ENCODE measurements at places on chromosomes 5 and 9.

DNA sequence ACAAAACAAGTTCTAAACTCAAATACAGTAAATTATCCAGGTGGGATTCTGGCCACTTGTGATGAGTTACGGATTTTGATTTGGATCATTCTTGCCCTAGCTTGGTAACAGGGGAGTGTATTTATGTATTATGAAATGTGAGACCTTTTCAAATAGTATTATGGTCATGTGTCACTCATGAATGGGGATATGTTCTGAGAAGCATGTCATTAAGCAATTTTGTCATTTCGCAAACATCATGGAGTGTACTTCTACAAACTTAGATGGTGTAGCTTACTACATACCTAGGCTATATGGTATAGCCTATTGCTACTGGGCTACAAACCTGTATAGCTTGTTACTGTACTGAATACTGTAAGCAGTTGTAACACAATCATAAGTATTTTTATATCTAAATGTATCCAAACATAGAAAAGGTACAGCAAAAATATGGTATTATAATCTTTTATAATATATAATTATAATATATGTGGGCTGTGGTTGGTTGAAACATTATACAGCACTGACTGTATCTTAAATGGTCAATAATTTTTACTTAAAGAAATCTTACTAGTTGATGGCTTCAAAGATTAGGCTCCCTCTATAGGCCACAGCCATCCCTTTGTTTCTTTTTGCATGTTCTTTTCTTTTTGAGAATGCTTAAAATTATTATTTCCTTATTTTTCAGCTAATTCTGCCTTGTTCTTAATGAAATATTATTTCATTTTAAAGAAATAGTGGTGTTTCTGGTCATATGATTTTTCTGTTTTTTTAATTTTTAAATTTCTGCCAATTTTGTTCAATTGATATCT is 128.4 kb downstream of the MAST4 start:
- no peak for DNase-seq

- DNase-seq: no peak
Observed at GRCh38 chr9:109953813-109954497, 174.0 kb downstream of the PALM2AKAP2 start.

GRCh38 chr5:164358531-164359259 is 853.3 kb downstream of the MAT2B start:
- no peak for DNase-seq

- no peak for DNase-seq
Observed at GRCh38 chr5:177312649-177313181, 1.0 kb upstream of the MXD3 start.

DNA sequence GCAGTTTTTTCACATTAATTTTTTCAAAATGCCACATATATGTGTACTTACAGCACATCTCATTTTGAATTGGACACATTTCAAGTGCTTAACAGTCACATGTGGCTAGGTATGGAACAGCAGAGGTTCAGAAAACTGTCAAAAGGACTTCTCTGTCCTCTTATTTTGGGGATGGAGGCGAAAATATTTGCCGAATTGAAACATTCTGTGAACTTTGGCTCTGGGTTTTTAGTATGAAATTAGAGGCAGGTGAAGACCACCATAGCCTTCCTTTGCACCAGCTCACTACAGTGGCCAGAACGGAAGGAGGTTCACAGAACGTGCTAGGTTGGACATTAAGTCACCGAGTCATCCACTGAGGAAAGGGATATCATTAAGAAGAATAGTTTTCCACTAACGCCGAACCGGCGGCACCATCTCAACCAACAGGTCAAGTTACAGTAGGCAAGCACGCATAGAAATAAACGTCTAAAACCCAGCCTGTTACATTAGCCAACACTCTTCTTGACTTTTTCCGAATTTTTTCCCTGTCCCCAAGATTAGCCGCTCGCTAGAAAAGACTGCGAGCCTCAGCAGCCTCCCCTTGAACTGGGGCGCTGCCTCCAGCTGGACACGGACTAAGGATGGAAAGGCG is 1.8 kb upstream of the TLE4 start:
- DNase-seq: no peak

DNA sequence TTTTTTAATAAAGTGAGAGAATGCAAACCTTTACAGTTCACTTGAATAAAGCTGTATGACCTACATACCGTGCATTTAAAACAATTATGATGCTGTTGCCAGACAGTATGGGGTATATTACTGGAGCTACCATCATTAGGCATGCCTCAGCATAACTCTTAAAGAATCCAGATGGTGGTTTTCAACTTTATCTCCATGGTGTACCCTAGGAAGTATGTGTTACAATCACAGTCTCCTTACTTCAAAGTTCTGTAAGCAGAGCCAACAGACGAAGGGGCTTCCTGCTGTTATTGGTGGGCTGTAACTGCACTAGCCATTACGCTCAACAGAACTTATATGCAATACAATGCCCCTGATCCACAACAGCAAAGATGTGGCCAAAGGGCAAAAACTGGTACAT is 803.3 kb downstream of the DTWD2 start:
- DNase-seq: no peak

- no peak for DNase-seq
Observed at GRCh38 chr9:3962971-3963642, 336.8 kb downstream of the GLIS3 start.

GRCh38 chr9:106980551-106981101 is 117.7 kb downstream of the ZNF462 start:
- DNase-seq: no peak

DNA sequence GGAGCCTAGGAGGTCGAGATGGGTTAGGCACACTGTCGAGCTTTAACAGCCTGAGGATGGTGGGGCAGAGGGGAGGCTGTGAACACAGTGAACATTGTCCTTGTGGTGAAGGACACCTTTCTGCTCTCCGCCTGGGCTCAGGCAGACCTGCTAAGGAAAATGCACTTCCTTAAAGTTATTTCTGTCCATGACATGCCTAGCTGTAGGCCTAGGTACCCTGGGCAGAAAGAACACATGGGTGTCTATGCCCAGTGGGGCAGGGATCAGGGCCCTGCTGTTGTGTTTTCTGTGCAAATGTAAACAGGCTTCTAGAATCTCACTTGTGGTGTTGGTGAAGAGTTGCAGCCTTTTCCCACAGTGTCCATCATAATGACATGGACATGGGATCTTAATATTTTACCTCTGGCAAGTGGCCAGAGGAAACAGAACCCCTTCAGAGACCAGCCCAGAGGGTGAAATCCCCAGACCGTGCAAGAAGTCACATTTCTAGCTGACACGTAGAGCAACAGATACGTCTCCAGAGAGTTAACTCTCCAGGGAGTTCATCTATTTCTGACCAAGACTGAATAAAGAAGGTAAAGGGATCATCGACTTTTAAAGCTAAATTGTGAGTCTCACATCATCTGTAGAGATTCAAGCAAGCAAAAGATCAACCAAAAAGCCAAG is 79.2 kb downstream of the C9orf152 start:
- DNase-seq: no peak

DNA sequence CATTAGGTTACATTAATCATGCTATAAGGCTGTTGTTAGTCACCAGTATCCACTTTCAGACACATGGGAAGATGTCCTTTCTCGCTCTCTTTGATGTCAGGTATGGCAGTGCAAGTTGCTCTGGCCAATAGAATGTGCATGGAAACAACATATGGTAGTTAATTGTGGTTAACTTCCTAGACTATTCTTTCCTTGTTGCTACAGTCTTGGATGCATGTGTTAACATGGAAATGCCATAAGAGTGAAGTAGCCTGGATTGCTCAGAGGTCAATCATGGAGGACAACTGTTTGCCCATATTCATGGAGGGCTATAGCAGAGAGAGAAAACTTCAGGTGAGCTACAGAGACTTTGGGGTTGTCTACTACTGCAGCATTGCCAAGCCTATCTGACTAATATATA is 245.8 kb upstream of the GAS1 start:
- no peak for DNase-seq

DNA sequence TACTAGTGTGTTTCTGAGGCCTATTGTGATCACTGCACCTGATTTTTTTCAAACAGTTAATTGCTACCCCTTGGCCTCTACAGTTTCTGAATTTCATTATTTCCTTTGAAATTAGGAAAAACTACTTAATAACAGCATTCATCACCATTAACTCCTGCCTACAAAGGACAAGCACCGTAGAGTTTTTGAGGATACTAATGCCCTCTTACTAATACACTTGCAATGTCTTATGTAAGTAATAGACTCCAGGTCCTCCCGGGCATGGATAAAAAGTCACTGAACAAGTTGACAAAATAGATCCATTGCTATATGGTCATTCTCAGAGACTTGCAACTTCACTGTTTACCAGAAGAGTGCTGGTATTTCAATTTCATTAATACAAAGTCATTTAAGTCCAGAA is 1172.5 kb downstream of the CDH12 start:
- no peak for DNase-seq

DNA sequence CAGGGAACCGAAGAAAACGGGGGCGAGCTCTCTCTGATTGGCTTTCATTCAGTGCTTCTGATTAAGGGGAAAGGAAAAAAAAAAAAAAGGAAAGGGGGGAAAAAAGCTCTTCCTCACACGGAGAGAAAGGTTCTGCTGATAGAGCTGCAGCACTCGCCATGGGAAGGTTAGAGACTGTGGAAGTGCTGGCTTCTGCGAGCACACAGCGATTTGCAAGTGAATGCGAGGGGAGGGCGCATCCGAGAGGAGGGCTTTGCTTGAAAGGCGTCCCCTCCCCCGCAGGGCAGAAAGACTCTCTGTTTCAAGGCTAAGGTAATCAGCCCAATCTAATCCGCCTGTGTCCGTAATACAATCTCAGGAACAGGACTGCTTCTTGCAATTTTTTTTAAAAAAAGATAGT is at the start of gene CDH10:
Gene CDH10, minus strand, starts transcription at position 218 of the 400 bp plus-strand sequence. CDS start 51,488 bp downstream, outside the sequence.
- no peak for DNase-seq

- no peak for DNase-seq
Observed at GRCh38 chr5:73143716-73144115, 23.3 kb downstream of the TMEM171 start.
